CD4-positive, alpha-beta T cell treated with Interferon alpha-2 for 1 hour (primary cell): ENCODE measurements at places on chromosomes 3 and 15.

GRCh38 chr3:11558002-11558401 lies 85.7 kb downstream of the VGLL4 start:
- DNase-seq = no peak

GRCh38 chr3:108406661-108407206 lies 103.7 kb downstream of the MYH15 start:
- peak; percentile 69 for DNase-seq

- DNase-seq = no peak
Observed at GRCh38 chr3:72690629-72691028, 157.6 kb downstream of the SHQ1 start.

DNA sequence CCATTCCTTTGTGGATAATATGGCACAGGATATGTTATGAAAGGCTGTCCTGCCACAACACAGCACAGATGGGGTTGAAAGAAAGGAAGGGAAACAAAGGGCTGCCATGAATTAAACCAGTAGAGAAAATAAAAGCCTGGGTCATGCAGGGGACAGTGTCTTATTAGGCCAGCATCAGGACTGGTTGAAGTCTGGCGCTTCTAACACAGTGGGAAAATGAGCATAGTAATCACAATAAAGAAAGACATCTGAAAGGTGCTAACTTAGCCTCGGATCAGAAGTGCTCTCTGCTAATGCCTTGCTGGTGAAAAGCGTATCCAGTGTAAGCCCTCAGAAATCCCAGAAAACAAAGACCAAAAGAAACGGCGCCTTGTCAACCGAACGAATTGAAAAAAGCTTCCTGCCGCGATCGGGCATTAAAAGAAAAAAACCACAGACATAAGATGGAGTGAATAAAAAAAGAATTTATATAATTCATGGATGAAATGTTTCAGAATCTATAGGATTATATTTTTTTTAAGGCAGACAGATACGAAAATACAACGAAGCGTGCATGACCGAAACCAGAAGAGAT lies 566 bp upstream of the MKRN3 start:
- no peak for DNase-seq

- no peak for DNase-seq
Observed at GRCh38 chr3:24850245-24850644, 355.6 kb upstream of the THRB start.

- no peak for DNase-seq
Observed at GRCh38 chr15:93438310-93438709, 349.3 kb upstream of the RGMA start.

GRCh38 chr3:15409239-15409638 lies 18.1 kb downstream of the METTL6 start:
- peak; percentile 18 for DNase-seq

- peak; percentile 5 for DNase-seq
Observed at GRCh38 chr3:190101320-190102011, 19.2 kb downstream of the P3H2 start.

DNA sequence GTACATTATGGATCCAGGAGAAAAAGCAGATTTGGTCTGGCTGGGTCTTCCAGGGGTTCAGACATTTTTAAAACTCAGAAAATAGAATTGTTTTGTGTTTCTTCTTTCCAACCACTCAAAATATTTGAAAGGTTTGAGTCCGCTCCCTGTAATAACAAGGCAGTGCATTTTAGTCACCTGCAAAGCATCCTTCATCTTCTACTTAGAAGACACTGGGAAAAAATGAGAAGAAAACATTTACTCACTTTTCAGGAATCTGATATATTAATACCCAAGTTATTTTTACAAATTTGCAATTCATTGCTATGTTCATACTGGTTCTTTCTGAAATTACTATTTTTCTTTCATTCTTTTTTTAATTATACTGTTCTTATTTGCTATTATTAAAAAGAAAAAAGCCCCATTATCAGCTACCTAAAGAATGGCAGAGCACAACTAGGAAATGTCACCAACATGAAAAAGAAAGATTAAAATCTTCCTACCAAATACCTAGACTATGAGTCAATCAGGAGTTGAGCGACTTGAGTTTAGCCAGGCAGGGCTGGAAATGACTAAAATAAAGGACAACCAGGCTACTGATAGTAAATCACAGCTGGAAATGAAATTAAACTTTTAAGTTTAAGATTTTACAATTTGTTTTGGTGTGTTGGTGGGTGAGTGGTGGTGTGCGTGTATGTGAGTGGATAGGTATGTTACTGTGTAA lies 280.3 kb upstream of the THBS1 start:
- DNase-seq = no peak

DNA sequence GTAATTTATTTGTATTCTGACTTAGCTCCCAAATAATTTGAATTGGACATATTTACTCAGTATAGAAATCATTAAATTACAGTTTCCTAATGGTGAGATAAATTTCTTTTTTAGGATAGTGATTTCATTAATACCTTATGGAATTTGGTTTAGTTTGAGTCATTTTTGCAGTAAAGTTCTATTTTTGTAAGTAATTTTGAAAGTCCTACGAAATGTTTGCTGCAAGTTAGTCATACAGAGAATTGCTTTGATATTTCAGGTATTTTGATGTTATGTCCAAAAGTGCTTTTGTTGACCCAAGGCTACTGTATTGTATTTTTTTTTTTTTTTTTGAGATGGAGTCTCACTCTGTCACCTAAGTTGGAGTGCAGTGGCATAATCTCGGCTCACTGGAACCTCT lies 41.7 kb downstream of the TCF12 start:
- no peak for DNase-seq

GRCh38 chr3:196988241-196989029 lies 19.8 kb upstream of the PIGZ start:
- no peak for DNase-seq

DNA sequence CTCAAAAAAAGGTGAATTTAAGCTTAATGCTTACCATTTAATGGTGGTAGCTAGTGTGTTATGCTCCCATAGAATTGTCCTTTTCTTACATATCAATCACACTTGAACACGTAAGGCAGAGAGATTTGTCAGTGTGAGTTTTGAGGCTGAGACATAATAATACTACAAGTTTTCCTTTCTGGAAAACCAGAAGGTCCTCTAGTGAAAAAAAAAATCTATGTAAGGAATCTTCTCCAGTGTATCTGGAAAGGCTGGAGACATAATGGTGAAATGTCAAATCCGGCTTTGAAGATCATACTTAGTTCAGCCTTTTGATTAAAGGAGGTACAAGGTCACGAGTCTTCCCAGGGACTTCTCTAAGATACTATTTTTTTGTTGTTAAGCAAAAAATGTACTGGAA lies 3.4 kb downstream of the TSC22D2 start:
- no peak for DNase-seq

GRCh38 chr3:64763980-64764379 lies 76.2 kb upstream of the ADAMTS9 start:
- no peak for DNase-seq

GRCh38 chr3:159448902-159449301 lies 539.7 kb upstream of the IL12A start:
- no peak for DNase-seq

GRCh38 chr15:80163217-80163616 lies 10.4 kb downstream of the FAH start:
- DNase-seq = no peak

- no peak for DNase-seq
Observed at GRCh38 chr15:63978511-63979261, 67.6 kb downstream of the DAPK2 start.

- no peak for DNase-seq
Observed at GRCh38 chr3:31610700-31611275, 78.1 kb downstream of the STT3B start.

DNA sequence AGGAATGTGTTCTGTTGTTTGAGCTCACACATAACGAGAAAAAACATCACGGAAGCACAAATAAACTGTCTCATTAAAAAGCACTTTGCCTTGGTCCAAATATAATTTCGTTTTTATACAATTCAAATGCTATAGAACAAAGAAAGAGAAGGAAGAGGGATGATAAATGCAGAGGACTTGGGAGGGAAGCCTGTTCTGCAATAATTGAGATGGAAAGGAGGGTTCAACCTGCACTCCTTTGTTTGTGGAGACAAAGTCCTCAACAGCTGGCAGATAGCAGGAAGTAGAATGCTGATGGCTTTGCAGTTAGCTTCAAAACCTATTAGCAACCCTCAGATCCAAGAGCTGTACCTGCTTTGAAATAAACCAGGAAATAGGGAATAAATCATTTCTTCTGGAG lies 1010.8 kb downstream of the FHIT start:
- no peak for DNase-seq

GRCh38 chr15:100695048-100695447 lies 92.7 kb downstream of the ASB7 start:
- DNase-seq = no peak

- DNase-seq = no peak
Observed at GRCh38 chr3:23099677-23100076, 103.5 kb upstream of the UBE2E2 start.

DNA sequence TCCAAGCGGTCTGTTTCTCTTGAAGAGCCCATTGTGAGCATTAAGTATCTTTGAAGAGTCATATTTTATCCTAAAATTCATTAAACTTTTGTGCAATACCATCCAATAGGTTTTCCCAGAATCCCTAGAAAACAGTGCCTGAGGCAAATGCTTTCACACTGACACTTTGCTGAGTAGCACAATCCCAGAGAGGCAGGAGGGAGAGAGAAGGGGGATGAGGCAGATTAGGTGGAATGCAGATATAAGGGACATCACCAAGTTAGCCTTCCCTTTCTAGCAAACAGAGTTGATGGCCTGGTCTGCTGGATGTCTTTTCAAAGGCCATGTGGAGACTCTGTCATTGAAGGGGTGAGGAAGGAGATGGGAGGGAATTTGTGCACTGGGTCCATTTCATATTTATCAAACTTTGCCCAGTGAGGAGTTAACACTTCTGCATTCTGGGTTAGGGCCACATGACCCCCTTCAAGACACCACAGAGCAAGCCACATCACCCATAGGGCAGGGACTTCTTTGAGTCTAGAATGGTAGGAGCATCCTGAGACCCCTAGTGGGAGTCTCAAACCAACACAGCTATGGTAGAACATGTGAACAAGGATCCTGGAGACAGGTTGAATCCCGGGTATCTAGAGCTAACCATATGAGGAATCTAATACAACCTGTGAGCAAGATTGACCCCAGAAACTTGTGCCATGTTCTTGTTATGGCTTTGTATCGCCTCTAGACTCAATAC lies 32.0 kb upstream of the SEMA6D start:
- no peak for DNase-seq

DNA sequence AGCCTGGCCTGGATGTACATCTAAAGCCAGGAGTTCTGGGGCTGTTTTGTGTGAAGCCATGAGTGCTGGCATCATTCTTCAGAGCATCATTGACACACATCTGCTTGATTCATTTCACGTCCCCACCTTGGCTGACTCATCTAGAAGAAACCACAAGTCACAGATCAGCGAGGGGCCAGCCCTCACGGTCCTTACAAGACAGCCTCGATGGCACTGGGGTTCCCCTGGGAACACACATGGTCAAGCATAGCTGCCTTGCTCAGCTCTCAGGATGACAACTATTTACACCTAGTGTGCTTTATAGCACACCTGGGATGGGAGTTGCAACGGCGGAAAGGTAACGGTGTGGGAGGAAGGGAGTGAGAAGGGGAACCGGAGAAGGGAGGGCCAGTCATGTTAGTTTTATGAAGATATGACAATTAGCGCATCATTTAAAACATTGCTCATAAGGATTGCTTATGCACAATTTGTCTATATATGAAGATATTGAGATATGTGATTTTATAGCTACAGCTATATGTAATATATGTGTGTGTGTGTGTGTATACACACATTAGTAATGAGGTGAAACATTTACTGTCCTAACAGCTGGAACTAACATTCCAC lies 227.1 kb downstream of the RPLP1 start:
- no peak for DNase-seq

- DNase-seq = no peak
Observed at GRCh38 chr15:99249270-99249841, at the start of gene TTC23. Gene TTC23, minus strand, starts transcription at chr15:99249581. Its CDS starts 20,869 bp downstream, at chr15:99228712.

DNA sequence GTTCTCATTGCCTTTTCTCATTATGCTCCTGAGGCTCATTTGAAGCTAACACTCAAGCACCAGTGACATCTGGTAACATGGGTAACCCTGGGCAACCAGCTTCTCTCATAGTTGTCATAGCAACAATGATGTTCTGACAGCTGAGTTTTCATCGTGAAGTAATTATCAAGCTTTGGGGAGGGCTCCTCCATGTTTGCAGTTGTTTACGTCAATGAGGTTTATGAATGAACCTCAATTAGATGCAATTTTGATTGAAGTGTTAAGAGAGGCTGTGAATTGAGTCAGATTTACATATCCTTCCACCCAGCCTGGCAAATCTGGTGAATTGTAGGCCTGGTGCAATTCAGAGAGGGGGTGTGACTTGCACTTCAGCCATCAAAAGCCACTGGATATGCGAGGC lies 119.3 kb upstream of the CHD2 start:
- DNase-seq = no peak

DNA sequence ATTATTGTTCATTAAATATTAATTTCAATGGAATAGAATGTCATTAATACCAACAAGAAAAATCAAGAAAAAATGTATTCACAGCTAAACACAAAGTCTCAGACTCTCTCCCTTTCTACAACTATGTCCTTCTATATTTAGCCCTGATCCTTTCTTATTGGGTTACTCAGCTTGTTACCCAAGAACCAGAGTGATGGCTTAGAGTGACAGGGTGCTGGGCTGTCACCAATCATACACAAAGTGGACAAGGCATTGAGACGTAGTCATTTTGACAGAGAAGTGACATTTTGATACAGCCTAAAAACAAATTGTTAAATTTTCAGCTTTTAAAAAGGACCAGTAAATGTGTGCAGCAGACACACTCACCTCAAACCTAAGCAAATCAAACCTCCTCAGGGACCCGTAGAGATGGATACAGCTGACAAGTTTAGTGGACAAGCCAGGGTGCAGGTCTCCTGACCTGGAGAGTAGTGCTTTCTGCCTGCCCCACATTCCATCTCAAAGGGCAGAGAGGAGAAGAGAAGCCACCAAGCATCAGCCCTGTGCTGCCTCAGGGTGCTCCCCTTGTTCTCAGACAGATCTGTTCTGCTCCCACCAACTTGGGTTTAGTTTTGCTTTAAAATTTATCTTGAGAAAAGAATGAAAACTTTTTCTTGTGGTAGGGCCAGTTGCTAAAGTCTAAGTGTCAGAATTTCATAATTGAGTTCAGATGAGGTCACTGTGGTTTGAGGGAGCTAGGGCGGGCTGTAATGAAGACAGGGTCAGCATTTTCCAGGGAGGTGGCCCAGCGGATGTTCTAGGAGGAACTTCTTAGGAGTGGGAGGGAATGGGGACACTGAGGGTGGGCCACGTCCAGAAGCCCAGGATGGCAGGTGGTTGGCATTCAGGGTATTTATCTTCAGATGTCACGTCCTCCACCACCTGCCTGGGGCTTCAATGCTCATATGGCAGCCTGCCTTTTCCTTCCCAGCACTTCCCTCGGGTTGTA lies 136.5 kb upstream of the TBL1XR1 start:
- no peak for DNase-seq

DNA sequence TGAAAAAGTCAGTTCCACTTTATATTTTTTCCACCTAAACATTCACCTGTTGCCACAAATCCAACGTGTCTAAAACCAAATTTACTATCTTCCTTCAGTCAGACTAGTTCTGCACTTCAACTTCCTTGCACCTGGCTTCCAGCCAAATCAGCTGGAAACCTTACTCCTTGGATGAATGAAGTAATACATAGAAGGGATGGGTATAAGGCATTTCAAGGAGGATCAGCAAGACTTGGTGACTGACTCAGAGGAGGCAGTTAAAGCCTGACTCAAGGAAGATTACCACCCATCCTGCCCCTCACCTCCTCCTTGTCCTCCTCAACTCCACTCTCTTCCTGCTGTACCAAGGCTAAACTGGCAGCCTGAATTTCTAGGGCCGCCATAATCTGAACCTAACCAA lies 37.1 kb downstream of the QTRT2 start:
- DNase-seq = no peak
